ENCODE measurements at places on chromosomes 7 and 10. TPM values are rescaled to one million over a fixed set of nuclear protein-coding genes. Genes with fewer than 3 reads are reported as not detected.

Gene TEX47
- total RNA-seq = not detected

Gene GATAD1
- 26.2 TPM for total RNA-seq

Gene GJD4
- not detected for total RNA-seq

Gene CALML5
- total RNA-seq = not detected

Gene ABCB4
- not detected for total RNA-seq
